ENCODE measurements at places on chromosomes 1 and 21.

DNA sequence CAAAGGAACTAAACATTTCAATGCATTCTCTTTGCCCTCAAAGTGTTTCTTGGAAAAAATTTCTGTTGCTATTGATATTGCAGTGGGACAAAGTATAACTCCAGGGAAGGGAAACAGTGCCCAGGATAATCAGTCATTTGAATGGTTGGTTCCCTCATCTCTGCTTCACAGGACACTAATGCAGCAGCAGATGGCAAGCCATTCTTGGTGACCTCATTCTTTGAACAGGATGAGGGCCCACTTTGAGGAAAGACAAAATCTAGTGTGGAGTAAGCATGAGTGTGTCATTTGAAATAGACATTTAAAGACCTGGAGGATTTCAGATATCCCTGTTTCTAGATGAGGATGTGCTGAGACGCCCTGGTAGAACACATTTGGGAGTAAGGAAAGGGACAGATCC, 32.3 kb downstream of the CHRM3 start:
- DNase-seq: no peak

- DNase-seq: no peak
Observed at GRCh38 chr1:109114342-109114674, 393 bp downstream of the ELAPOR1 start.

DNA sequence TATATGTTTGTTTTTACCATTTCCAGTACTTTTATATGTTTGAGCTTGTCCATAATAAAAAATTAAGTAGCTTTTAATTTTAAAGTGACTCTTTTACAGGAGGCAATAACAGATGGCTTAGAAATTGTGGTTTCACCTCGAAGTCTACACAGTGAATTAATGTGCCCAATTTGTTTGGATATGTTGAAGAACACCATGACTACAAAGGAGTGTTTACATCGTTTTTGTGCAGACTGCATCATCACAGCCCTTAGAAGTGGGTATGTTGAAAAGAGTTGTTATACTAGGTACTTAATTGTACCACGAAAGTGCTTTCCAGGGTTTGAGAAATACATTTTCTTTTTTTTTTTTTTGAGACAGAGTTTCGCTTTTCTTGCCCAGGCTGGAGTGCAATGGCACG, 46.1 kb downstream of the RNF2 start:
- DNase-seq: no peak

- no peak for DNase-seq
Observed at GRCh38 chr1:208129060-208129459, 115.1 kb downstream of the PLXNA2 start.

DNA sequence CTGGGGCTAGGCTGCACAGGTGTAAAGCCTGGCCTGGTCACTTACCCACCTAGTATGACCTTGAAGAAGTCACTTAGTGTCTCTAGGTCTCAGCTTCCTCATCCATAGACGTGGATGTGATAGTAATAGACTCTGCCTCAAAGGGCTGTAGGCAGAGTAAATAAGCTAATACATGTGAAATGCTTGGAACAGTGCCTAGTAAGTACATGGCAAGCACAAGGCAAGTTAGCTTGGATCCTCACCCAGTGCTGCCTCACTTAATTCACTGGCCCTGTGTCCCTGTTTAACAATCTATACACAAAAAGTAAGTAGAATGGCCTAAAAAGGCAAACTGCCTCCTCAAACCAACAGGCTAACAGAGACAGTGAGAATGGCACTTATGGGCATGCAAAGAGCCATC, 167.8 kb downstream of the PIGK start:
- DNase-seq: no peak

GRCh38 chr1:197695961-197696360, 79.3 kb downstream of the DENND1B start:
- DNase-seq: no peak

Measured in fibroblast of skin of left biceps (primary cell).